ENCODE measurements at places on chromosomes 13 and 19.

GRCh38 chr19:7846155-7846646 is 16.2 kb downstream of the EVI5L start:
- DNase-seq, result no peak

GRCh38 chr13:108315273-108315672 is 45.8 kb downstream of the TNFSF13B start:
- no peak for DNase-seq

DNA sequence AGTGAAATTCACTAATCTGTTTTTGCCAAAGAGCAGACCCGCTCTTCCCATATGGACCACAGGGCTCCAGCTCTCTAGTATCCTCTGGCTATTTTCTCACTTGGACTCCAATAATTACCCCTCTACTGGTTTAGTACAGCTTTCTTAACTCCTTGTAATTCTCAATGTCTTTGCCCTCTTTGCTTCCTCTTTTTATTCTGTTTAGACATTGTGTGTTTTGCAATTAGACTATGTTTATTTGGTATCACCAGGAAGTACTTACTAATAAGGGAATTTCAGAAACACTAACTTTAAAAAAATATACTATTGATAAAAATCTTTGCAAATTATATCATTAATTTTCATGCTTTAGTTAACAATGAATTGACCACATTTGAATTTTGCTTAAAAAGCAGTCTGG is 111.6 kb upstream of the OBI1 start:
- DNase-seq, result no peak

DNA sequence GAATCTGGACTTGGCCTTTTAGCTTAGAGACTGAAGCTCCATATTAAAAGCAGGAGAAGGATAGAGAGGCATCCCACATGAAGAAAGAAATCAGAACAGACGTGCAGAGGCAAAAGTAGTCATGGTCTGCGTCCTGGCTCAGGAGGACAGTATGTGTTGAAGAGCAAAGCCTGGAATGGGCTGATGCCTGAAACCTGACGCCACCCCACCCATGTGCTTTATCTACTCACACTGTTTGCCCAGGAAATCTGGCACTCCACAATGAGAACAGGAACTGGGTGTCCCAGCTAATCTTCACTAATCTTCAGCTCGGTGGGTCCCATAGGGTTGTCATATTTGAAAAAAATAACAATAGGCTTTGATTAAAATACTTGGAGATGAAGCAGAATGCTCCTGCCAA is 549.0 kb upstream of the GPC6 start:
- no peak for DNase-seq

Data from activated T-cell treated with anti-CD3 and anti-CD28 coated beads for 4 hours (primary cell).